Mammary epithelial cell (primary cell): ENCODE measurements at places on chromosomes 2 and 18. TPM values are rescaled to one million over a fixed set of nuclear protein-coding genes. Genes with fewer than 3 reads are reported as not detected.

CYP27A1 gene
- total RNA-seq = 0.16 and 0.32 TPM in 2 replicates

ORC2 gene
- 44.5 and 45.4 TPM in 2 replicates for total RNA-seq

SIX2 gene
- total RNA-seq = not detected in 2 replicates

TUBB8B gene
- total RNA-seq = not detected

SOWAHC gene
- total RNA-seq = 120 TPM

NPHP1 gene
- total RNA-seq = 5.7 TPM

GRCh38 chr18:7177116-7177744, 53.7 kb upstream of the LRRC30 start:
- DNase-seq = peak; percentile 72

- no peak for DNase-seq
Measured at GRCh38 chr2:5330961-5331360, 361.2 kb upstream of the SOX11 start.

GRCh38 chr2:239017491-239018098, 169.7 kb downstream of the TWIST2 start:
- no peak for DNase-seq

DNA sequence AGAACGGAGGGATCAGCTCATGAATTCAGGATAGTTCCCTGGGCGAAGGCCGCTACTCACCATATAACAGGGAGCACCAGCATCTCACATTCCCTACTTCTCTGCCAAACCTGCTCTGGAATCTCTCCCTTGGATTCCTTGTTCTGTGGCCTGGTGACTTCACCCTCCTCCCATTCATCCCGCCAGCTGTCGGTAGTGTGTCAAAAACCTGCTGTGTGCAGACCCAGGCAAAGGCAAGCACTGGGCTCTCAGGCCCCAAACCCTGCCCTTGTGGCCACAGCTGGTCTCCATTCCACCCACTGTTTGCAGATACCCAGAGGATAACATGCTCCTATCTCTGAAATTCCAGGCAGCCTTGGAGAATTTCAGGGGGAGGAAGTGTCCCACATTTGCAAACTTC, 151.6 kb downstream of the CAPN13 start:
- DNase-seq = no peak

DNA sequence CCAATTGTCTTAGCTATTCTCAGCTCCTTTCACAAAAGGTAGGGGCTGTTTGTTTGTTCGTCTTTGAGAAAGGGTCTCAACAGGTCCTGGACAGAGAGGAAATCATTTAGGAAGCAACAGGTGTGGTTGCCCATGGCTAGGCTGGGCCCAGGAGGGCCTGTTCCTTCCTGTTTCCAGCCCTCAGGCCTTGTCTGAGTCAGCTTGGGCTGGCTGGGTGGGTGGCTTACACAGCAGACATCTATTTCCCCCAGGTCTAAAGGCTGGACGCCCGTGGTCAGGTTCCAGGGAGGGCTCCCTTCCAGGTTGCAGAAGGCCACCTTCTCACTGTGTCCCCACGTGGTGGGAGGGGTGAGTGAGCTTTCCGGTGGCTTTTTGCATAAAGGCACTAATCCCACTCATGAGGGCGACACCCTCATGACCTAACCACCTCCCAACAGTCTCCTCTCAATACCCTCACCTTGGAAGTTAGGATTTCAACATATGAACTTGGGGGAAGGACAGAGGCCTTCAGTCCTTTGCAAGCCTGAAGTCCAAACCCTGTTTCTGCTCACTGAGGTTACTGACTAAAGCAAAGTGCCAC, 45.5 kb downstream of the ARHGEF4 start:
- peak; percentile 76 for DNase-seq

GRCh38 chr18:54910161-54910919, 48.9 kb downstream of the CCDC68 start:
- DNase-seq = no peak

GRCh38 chr2:237199577-237199976, 113.9 kb downstream of the COPS8 start:
- peak; percentile 54 for DNase-seq

DNA sequence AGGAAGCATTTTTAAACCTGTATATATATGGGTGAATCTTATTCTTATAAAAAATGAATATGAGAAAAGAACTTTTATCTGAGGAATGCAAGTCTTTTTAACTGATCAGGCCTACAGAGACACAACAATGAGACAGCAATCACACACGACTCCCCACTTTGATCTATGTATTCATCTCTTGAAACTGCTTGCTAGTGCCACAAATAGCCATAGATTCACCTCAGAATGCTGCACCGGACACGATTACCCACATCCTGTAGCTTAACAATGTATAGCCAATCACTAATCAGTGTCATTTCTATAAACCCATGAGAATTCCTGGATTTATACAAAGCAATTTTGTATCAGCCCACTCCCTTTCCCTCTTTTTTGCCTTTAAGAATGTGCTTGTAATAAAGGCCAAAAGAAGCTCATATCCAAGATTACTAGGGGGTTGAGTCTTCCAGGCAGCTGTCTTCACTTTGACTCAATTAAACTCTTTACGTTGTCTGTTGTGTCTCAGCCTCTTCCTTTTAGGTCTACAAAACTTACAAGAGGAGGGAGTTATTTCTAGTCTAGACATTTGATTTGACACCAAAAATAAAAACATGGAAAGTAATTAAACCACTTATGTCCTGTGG, 94.9 kb downstream of the MBD2 start:
- no peak for DNase-seq

GRCh38 chr2:221529943-221530652, 42.0 kb downstream of the EPHA4 start:
- DNase-seq = peak; percentile 92

DNA sequence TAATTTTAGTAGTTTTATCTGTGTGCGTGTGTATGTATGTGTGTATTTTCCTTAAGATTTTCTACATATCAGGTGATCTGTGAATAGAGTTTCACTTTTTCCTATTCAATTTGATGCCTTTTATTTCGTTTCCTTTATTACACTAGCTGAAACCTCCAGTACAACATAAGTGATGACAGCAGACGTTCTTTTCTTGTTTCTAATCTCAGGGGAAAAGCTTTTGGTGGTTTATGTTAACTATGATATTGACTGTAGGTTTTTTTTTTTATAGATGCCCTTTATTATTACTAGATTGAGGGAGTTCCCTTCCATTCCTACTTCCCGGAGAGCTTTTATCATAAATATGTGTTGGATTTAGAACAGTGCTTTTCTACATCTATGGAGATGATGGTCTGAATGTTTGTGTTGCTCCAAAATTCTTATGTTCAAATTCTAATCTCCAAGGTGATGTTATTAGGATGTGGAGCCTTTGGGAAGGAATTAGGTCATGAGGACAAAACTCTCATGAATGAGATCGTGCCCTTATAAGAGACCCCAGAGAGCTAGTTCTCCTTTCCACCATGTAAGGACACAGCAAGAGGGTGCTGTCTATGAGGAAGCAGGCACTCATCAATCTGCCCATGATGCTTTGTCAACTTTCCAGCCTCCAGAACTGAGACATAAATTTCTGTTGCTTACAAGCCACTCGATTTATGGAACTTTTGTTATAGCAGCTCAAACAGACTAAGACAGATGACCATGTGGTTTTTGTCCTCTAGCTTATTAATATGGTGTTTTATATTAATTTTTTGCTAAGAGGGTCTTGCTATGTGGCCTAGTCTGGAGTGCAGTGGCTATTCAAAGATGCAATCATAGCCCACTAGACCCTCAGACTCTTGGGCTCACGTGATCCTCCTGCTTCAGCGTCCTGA, 5.9 kb upstream of the RHBDD1 start:
- no peak for DNase-seq

- DNase-seq = no peak
Measured at GRCh38 chr2:49286045-49286444, 131.7 kb upstream of the FSHR start.

- no peak for DNase-seq
Measured at GRCh38 chr2:20588918-20589871, 61.7 kb downstream of the HS1BP3 start.

GRCh38 chr2:16625201-16625729, 40.4 kb downstream of the CYRIA start:
- no peak for DNase-seq
